Inflammatory macrophage treated with lipopolysaccharide for 1 hour (primary cell): ENCODE measurements at places on chromosomes 11 and 22.
A peak's percentile ranks its signal among the peaks of the same experiment; 100 is the strongest.

- DNase-seq = no peak
Measured at GRCh38 chr11:69497221-69497787, 15.8 kb downstream of the LINC01488 start.

- DNase-seq = no peak
Measured at GRCh38 chr11:34944692-34945091, 28.3 kb downstream of the PDHX start.

DNA sequence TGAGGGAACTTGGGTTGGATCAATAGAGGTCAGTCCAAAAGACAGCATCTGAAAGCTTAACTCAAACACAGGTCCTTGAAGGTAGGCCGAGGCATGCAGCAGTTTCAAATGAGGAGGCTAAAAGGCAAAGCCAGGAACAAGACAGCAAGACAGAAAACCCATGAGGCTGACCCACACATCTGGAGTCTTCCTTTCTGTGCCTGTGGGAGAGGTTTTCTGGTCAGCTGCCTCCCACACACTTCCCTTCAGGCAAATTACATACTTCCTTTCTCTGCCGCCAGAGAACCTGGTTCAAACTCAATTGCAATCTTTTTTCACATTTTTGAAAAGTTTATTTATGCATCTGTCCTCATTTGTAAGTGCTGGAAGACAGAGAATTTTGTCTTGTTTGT, 29.8 kb upstream of the CRTAM start:
- DNase-seq = peak; percentile 79

DNA sequence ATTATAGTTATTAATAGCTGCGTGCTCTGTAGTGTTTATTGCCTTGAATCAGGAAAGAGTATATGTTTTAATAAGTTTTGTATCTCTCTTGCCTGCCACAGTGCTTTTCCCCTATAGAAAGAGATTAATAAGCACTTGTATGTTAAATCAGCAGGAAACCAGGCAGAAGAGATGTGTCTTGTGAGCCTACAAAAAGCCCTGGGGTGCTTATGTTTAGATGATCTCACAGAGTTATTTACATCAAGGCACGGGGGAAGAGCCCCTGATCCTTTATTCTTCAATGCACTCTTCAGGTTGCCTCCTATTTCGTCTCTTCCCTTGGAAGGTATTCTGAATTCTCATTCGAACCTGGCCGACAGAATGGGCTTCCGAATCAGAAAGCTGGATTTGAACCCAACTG, 183.0 kb downstream of the MAML2 start:
- DNase-seq = no peak

DNA sequence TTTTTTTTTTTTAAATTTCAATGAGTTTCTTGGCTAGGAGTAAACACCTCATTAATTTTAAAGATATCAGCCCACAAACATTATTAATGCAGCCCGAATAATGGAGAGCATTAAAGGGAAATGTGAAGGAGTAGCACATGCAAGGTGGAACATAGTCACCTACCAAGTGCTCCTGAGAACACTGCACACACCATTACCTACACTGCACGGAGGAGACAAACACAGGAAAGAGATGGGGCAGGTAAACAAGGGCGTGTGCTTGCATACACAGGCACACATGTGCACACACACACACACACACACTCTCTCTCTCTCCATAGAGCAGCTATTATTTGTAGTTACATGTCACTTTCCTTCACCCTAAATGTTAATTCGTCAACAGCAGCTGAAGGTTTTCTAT, 30.2 kb downstream of the HTR3B start:
- no peak for DNase-seq

- DNase-seq = no peak
Measured at GRCh38 chr11:85603220-85603619, 23.9 kb downstream of the DLG2 start.

DNA sequence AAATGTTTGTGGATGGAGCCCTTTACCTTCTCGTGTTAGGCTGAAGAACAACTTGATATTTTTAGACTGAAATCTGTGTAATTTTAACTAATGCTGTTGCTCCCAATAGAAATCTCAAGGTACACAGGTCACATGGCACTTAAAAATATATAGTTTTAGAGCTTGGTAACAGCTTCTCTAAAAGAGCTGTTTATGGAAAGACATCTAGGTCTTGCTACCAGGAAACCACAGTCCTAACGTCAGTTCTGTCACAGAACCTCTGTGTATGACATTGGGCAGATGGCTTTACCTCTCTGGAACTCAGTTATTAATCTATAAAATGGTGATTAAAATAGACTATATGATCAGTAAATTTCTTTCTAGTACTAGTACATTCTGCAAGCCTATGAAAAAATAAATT, 35.4 kb downstream of the PAK1 start:
- DNase-seq = no peak

DNA sequence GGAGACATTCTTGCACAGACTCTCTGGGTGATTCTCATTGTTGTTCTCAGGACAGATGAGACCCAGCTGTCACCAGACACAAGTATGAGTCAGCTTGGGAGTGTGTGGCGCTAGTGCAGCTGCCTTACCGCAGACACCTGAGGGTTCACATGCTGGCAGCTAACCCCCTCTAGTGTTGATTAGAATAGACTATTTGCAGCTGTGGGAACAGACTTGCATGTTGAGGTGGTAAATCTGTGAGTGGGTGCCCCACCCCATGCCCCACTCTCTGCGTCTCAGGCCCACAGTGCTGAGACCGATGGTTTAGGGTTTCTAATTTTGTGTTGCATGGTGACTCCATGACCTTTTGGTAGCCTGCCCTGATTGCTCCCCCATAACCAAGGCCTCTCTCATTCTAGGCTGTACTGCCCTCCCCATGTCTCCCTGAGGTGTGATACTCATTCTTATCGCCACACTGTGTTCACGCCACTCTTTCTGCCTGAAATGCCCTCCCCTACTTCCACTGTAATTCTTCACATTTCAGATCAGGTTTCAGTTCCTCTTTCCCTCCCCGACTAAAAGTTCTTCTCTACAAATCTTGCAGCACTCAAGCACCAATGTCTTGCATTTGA, 73.7 kb upstream of the KIRREL3 start:
- peak; percentile 1 for DNase-seq

DNA sequence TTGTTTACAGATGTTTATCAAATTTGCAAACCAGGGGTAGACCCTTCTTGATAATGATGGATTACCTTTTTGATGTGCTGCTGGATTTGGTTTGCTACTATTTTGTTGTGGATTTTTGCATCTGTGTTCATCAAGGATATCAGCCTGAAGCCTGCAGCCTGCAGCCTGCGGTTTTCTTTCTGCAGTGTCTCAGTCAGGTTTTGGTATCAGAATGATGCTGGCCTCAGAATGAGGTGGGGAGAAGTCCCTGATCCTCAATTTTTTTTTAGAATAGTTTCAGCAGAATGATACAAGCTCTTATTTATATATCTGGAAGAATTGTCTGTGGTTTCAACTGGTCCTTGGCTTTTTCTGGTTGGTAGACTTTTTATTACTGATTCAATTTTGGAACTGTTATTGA, 19.7 kb upstream of the RAB38 start:
- DNase-seq = no peak

DNA sequence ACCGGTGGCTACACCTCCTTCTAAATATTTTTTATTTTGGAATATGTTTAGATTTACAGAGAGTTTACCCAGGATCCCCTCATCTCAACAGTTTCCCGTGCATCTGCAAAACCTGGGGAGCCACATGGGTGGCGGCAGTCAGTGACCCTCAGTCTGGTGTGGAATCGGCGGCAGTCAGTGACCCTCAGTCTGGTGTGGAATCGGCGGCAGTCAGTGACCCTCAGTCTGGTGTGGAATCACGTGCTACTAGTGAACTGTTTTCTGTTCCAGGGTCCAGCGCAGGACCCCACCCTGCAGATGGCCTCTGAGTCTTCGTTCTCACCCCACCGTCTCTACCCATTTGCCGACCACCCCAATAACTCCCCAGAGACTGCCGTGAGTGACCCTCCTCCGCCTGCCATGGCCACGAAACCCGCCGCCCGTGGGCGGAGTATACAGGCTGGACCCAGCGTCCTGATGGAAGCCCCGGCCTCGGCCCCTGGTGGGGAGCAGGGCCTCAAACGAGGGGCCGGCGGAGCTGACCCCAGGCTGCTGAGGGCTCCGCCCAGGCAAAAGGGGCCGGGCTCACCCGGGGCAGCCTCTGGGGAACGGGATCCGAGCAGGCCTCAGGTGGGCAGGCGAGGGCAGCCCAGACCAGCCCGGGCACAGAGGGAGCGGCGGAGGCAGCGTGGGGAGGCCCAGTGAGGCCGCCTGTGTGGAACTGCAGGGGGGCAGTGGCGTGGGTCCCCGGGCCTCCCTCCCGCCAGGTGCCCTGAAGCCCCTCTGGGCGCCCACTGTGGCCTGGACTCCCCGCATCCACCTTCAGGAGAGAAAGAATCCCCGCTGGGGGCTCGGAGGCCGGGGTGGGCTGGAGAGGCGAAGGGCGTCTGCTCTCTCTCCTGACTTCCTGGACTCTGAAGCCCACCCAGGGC, 2.5 kb downstream of the IL17REL start:
- no peak for DNase-seq

DNA sequence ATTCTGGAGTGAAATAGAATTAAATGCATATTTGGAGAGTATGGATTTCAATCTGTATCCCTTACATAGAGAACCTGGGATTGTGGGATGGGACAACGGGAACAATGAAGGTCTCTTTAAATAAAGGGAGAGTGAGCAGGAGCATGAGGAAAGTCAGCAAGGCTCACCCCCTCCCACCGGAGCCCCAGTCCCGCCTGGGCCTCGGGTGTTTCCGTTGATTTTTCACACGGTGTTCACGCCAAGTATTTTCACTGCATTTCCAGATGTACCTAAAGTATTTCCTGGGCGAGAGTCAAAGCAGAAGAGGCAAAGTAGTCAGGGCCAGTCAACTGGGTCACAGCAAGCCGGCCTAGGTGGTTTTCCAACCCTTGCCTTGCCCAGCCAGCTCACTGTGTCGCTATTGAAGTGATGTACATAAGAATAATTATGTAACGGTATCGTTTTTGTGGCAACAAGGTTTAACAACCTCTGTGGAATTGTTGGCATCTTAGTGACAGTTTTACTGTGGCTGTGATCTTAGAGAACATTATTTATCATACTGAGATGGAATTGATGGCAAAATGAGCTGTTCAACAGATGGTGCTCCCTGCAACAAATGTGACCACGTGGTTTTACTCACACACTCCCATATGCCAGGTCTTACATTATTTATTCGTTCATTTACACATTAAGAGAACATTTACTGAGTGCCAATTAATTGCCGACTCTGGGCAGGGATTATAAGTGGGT, 177.3 kb downstream of the ADAMTS15 start:
- DNase-seq = no peak

- DNase-seq = peak; percentile 66
Measured at GRCh38 chr11:2860636-2861035, 24.9 kb downstream of the CDKN1C start.

- no peak for DNase-seq
Measured at GRCh38 chr11:127564810-127565209, 564.2 kb upstream of the KIRREL3 start.

DNA sequence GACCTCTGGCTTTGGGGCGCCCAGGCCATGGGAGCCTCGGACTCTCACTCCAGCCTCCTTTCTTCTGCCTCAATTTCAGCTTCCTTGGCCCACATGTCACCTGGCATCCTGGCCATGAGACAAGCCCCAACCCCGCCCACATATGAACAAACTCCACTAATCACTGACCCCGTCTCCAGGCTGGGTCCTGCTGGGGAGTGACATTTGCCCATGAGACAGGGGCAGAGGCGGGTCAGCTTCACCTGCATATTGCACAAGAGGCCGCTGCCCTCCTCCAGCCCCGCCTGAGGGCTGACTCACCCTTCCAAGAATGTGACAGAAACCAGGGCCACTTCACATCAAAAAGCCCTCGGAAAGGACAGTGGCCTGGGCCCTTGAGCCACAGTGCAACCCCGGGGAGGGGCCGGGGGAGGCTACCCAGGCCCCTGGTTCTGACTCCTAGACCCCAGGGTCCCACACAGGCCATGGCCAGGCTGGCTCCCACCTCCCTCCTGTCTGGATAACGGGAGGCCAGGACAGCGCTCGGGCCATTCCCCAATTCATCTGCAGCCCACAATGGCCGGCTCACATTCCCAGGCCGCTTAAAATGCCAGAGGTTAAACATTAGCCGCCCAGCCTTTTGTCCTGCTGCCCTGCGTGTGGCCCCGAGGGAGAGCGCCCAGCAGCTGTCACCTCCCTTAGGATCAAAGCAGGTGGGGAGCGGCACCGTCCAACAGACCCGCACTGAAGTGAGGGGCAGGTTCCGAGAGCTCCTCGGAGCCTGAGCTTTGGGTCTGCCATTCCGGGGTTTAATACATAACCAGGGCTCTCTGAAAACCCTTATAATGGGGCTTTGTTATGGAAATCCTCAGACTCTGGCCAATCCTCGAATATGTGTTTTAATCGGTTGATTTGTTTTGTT, 42.3 kb downstream of the TRMU start:
- DNase-seq = no peak

DNA sequence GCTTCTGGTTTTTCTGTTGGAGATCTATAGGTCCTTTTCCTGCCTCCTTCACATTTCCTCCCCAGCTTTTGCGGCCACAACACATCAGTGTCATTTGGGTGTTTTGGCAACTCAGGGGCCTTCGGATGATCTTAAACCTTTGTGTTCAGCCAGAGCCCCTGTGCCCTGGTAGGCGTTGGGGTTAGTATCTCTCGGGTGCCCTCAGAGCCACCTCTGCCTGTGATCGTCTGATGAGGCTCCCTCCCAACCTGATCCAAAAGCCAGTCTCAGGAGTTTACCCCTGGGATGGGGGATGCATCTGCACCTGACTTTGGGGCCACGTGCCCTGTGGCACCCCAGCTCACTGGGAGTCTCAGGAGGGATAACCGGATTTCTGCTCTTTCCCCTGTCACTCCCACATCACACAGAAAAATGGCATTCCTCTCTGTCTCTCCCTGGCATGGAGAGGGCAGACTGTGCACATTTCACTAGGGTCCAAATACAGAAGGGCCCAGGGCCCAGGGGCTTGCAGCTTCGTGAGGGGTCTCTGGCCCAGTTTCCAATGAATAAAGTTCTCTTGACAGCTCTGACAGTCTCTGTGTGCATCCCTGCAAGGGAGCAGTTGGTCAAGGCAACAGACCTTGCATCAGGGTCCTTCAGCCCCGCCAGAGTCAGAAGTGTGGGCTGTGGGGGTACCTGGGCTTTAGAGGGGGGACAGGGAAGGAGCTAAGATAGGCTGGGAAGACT, 2.6 kb downstream of the RNF26 start:
- DNase-seq = no peak

- no peak for DNase-seq
Measured at GRCh38 chr11:94186342-94187203, 57.9 kb downstream of the PANX1 start.

- no peak for DNase-seq
Measured at GRCh38 chr11:17521106-17521900, 22.9 kb downstream of the USH1C start.
